ENCODE measurements at places on chromosomes 7 and 10. TPM values are rescaled to one million over a fixed set of nuclear protein-coding genes. Genes with fewer than 3 reads are reported as not detected.

- no peaks in the 10 kb centered on the region for H3K36me3 ChIP-seq
- no peak for DNase-seq
- no peak overlapping the region for H3K4me3 ChIP-seq
- H3K4me1 ChIP-seq: no peaks in the 10 kb centered on the region
Observed at GRCh38 chr10:6885284-6885683, 305.2 kb upstream of the PRKCQ start.

DNA sequence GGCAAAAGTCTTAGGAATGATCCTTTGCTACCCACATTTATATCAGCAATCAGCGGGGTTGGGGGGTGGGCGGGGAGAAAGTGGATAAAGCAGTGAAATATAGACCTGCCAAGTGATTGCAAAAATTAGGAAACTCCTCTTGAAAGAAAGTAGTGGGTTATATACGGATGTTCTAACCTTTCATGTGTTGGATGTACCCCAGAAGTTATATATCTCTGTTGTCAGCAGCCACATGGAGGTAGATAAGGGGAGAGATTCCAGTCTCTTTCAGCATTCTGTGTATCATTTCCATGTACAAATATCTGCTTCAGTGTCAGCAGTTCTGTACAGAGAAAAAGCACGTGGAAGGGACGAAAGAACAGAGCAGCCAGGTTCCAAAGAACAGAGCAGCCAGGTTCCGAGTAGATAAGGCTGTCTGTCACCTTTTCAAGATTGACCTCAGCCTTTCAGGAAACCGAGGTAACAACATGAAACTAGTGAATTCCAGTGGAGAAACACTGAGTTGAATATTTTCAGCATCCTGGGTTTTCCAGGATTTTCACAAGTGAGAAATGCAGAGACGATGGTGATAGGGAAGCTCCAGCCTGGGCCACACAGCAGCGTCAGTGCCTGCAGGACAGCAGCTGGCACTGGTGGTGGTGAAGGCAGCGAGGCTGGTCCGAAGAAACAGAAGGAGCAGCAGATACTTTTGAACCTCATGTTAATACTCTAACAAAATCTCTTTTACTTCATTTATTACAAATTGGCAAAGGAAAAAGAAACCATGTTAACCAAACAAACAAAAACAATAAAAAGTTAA lies 212.3 kb downstream of the C7orf25 start:
- no peak for DNase-seq
- H3K4me3 ChIP-seq: no peak overlapping the region
- H3K27ac ChIP-seq: no peak overlapping the region
- H3K4me1 ChIP-seq: no peaks in the 10 kb centered on the region
- H3K36me3 ChIP-seq: no peaks in the 10 kb centered on the region

GCC1 gene
- polyA plus RNA-seq: 21.0 TPM

DNA sequence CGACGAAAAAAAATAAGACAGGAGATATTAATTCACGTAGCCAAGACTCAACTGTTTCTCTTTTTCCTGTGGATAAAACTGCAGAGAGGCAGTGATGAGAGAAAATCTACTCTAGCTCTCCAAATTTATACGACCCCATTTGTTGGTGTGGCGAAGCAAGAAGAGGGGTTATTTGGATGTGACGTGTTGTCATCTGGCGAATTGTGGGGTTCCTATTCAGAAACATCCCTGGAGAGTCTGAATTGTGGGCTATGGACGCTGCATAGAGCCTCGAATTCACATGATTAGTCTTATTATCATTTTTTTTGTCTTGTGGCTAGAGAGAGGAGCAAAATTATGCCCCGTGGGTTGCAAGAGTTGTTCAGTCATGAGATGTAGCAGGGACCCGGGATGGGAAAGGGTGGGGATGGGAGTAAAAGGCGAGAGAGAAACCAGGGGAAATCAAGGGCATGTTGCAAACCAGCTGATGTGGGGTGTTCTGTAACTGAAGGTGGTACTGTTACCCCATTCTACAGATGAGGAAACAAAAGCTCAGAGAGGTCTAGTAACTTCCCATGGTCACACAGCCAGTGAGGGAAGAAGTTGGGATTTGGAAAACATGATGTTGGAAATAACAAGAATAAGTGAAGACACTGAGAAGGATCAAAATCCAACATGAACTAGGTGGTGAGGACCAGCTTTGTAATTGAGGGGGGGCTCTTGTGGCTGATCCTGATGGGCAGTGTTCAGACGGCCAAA lies 69.2 kb upstream of the SFMBT2 start:
- DNase-seq: no peak
- H3K27me3 ChIP-seq: no peaks in the 10 kb centered on the region
- no peak overlapping the region for H3K4me3 ChIP-seq

GRCh38 chr7:51062222-51062987 lies 254.2 kb downstream of the COBL start:
- DNase-seq: no peak
- no peaks in the 10 kb centered on the region for H3K4me1 ChIP-seq
- H3K36me3 ChIP-seq: no peaks in the 10 kb centered on the region
- no peak overlapping the region for H3K4me3 ChIP-seq
- H3K27ac ChIP-seq: no peak overlapping the region

RBP3 gene
- polyA plus RNA-seq: not detected

DNA sequence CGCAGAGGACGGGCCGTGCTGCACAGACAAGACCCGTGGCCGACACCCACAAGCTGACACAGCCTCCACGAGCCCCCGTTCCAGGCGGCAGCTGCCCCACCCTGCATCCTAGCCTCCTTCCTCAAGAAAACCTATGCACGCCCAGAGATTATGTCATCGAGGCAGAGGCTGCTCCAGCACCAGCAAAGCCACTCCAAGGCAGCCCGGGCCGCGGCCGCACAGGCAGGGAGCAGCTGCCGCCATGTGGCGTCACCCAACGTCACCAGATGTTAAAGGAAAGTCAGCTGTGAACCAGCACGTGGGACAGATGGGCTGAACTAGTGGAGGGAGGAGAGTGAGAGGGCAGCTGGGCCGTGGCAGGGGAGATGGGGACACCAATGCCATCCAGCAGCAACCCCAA lies 59.8 kb downstream of the STK32C start:
- H3K27ac ChIP-seq: no peak overlapping the region
- H3K4me3 ChIP-seq: no peak overlapping the region
- no peaks in the 10 kb centered on the region for H3K36me3 ChIP-seq
- H3K27me3 ChIP-seq: no peaks in the 10 kb centered on the region
- H3K4me1 ChIP-seq: no peaks in the 10 kb centered on the region
- DNase-seq: no peak

GRCh38 chr7:73507556-73507955 lies 14.5 kb downstream of the BAZ1B start:
- no peak overlapping the region for H3K4me3 ChIP-seq
- H3K4me1 ChIP-seq: no peaks in the 10 kb centered on the region
- no peak overlapping the region for H3K27ac ChIP-seq

DNA sequence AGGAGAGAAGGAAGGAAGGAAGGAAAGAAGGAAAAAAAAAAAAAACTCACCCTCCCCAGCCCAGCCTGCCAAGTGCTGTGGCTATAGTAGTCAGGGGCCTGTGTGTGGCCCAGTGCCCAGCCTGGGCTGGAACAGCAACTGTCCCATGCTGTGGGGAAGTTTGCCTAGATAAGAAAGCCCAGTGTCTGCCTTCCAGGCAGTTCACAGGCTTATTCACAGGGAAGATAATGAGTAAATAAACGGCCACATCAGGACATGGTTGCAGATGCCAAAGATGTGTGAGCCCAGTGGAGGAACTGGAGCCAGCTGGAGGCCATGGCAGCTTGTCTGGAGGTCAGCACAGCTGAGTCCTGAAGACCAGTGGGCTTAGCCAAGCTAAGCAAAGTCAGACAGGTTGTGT lies 132.4 kb upstream of the FOXK1 start:
- no peak overlapping the region for H3K4me3 ChIP-seq
- no peaks in the 10 kb centered on the region for H3K4me1 ChIP-seq

DNA sequence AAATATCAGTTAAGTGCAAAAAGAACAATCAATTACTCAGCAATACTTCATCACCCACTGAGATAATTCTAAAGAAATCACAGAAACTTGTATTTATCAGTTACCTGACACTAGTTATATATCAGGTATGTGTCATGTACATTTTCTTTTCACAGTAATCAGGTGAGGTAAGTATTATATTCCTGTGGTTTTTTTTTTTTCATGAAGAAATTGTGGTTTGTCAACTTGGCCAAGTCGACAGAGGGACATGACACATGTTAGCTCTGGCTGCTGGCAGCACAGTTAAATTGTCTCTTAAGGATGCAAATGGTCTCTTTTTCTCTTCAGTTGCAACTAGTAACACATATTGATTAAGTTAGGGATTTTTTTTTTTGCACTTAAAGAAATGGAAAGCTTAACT lies 13.7 kb upstream of the GPR141 start:
- no peak overlapping the region for H3K27ac ChIP-seq
- no peaks in the 10 kb centered on the region for H3K27me3 ChIP-seq
- H3K4me1 ChIP-seq: no peaks in the 10 kb centered on the region
- H3K4me3 ChIP-seq: no peak overlapping the region

GRCh38 chr7:121831351-121831750 lies 41.6 kb upstream of the PTPRZ1 start:
- H3K4me3 ChIP-seq: no peak overlapping the region
- no peaks in the 10 kb centered on the region for H3K4me1 ChIP-seq
- no peaks in the 10 kb centered on the region for H3K36me3 ChIP-seq

DNA sequence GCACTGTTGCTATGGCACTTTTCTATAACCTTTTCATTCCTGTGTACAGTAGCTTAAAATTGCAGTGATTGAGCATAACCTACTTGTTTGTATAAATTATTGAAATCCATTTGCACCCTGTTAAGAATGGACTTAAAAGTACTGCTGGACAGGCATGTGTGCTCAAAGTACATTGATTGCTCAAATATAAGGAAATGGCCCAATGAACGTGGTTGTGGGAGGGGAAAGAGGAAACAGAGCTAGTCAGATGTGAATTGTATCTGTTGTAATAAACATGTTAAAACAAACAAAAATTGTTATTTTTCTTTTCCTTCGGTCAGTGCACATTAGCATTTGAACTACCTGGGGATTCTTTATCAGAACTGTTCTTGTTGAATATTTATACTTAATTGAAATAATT lies 57.1 kb upstream of the BAMBI start:
- H3K4me3 ChIP-seq: no peak overlapping the region
- H3K27ac ChIP-seq: no peak overlapping the region
- no peak for DNase-seq

- no peaks in the 10 kb centered on the region for H3K36me3 ChIP-seq
- H3K27ac ChIP-seq: no peak overlapping the region
- no peaks in the 10 kb centered on the region for H3K27me3 ChIP-seq
- no peak for DNase-seq
Observed at GRCh38 chr7:12759151-12759550, 71.7 kb downstream of the ARL4A start.

GRCh38 chr7:50393076-50393475 lies 57.1 kb downstream of the FIGNL1 start:
- peak overlapping the region; percentile 3 for H3K4me3 ChIP-seq
- H3K4me1 ChIP-seq: peaks cover 98% of the 10 kb centered on the region
- no peak for DNase-seq
- H3K27ac ChIP-seq: no peak overlapping the region
- peaks cover 71% of the 10 kb centered on the region for H3K36me3 ChIP-seq
- no peaks in the 10 kb centered on the region for H3K27me3 ChIP-seq

- no peaks in the 10 kb centered on the region for H3K36me3 ChIP-seq
- no peak for DNase-seq
- H3K27ac ChIP-seq: no peak overlapping the region
- H3K4me3 ChIP-seq: no peak overlapping the region
Observed at GRCh38 chr7:33853361-33854062, 51.8 kb upstream of the BMPER start.

DNA sequence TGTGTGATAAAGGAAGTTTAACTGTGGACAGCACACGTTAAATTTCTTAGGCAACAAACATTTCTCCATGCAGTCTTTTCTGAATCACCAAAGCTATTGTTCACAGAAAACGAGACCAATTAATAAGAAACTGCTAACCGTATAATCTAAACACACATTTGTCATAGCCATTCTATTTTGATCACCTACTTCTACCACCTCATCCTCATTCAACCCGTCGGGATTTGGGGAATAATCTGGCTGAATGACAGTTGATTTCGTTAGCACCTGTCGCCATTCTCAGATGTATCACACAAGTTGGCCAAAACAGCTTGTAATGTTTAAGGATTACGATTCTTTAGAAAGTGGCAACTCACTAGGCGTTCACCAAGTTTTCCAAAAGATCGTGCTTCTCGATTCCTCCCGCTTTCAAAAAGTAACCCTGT lies 1.2 kb downstream of the EZH2 start:
- peaks cover 8% of the 10 kb centered on the region for H3K4me1 ChIP-seq
- H3K27ac ChIP-seq: peak overlapping the region; percentile 81
- H3K27me3 ChIP-seq: no peaks in the 10 kb centered on the region
- no peak for DNase-seq
- no peaks in the 10 kb centered on the region for H3K36me3 ChIP-seq

PPIF gene
- 13.7 TPM for polyA plus RNA-seq

GPR37 gene
- not detected for polyA plus RNA-seq

GRM8 gene
- not detected for polyA plus RNA-seq

SFRP5 gene
- polyA plus RNA-seq: 0.54 TPM

- DNase-seq: no peak
- no peaks in the 10 kb centered on the region for H3K36me3 ChIP-seq
- no peak overlapping the region for H3K27ac ChIP-seq
- peak overlapping the region; percentile 18 for H3K4me3 ChIP-seq
- no peaks in the 10 kb centered on the region for H3K27me3 ChIP-seq
- peaks cover 32% of the 10 kb centered on the region for H3K4me1 ChIP-seq
Observed at GRCh38 chr10:69086001-69086509, 1.8 kb upstream of the SRGN start.

MMRN2 gene
- polyA plus RNA-seq: not detected

- no peak overlapping the region for H3K27ac ChIP-seq
- no peaks in the 10 kb centered on the region for H3K36me3 ChIP-seq
- DNase-seq: no peak
- no peaks in the 10 kb centered on the region for H3K27me3 ChIP-seq
- H3K4me3 ChIP-seq: no peak overlapping the region
Observed at GRCh38 chr7:96332325-96332724, 10.4 kb upstream of the SLC25A13 start.

OPN4 gene
- polyA plus RNA-seq: not detected

- no peaks in the 10 kb centered on the region for H3K27me3 ChIP-seq
- H3K27ac ChIP-seq: no peak overlapping the region
- H3K4me3 ChIP-seq: no peak overlapping the region
- no peak for DNase-seq
- no peaks in the 10 kb centered on the region for H3K4me1 ChIP-seq
Observed at GRCh38 chr7:128812514-128813168, 17.6 kb upstream of the FLNC start.

AZGP1 gene
- not detected for polyA plus RNA-seq

GRCh38 chr7:138945154-138945553 lies 36.0 kb downstream of the KIAA1549 start:
- no peaks in the 10 kb centered on the region for H3K4me1 ChIP-seq
- no peaks in the 10 kb centered on the region for H3K36me3 ChIP-seq
- H3K27ac ChIP-seq: no peak overlapping the region
- no peak overlapping the region for H3K4me3 ChIP-seq
- no peaks in the 10 kb centered on the region for H3K27me3 ChIP-seq

DNA sequence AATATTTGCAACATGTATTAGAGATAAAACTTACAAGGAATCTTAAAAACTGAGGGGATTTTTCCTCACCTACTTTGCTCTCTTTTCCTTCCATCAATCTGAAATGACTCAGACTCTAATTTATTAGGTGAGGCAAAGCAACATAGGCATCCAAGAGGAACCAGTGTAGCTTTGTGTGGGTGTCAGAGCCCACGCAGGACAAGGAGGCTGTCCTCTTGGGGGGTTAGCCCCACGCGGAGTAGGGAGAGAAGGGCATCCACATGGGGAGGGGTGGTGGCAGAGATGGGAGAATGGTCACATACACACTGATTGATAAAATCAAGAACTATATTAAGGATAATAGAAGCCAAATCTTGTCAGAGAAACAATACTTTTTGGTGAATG lies 33.8 kb upstream of the ARMS2 start:
- no peak overlapping the region for H3K27ac ChIP-seq
- peaks cover 86% of the 10 kb centered on the region for H3K4me1 ChIP-seq
- no peak for DNase-seq
- H3K36me3 ChIP-seq: no peaks in the 10 kb centered on the region
- H3K27me3 ChIP-seq: no peaks in the 10 kb centered on the region
- no peak overlapping the region for H3K4me3 ChIP-seq
